ENCODE measurements at places on chromosomes 5 and 9. TPM values are rescaled to one million over a fixed set of nuclear protein-coding genes. Genes with fewer than 3 reads are reported as not detected.

The RORB gene
- 0.50 TPM for total RNA-seq

The HRCT1 gene
- total RNA-seq: 0.59 TPM

The SNCAIP gene
- total RNA-seq: 0.13 TPM

The FAXDC2 gene
- total RNA-seq: 4.3 TPM

The AQP7 gene
- not detected for total RNA-seq

The PHF24 gene
- 0.10 TPM for total RNA-seq

The DEPDC1B gene
- 0.63 TPM for total RNA-seq

Measured in smooth muscle cell of the pulmonary artery (primary cell).